ENCODE measurements at places on chromosomes 2 and 18.

DNA sequence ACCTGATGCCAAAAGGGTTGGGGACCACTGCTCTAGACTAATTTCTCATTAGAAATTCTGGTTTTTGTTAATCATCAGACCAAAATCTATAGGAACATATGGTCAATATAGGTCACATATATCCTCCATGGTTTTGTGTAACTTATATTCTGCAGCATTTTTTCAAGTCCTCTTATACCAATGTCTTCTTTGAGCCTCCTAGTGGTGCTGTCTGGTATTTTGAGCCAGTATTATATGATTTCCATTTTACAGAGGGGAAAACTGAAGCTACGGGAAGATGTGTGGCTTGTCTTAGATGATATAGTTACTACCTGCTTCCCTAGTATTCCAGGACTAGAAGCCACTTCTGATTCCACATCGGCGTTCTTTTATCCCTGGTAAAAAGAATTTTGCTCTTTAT, 13.8 kb downstream of the MAPK4 start:
- DNase-seq: no peak

DNA sequence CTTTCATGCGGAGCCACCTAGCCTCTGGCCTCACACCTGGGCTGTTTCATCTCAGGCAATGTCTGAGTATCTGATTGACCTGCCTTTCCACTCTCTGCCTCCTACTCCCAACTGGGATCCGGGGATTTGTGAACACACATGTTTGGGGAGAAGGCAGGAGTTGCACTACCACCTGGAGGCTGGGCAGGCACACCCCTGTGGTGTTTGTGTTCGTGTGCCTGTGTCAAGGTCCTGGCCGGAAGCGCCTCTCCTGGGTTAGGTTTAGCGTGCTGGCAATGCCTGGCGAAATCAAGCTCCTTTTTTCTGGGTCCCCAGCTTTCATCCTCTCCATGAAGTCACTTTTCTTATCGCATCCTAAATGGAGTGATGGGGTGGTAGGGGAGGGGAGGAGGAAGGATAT, 63.9 kb downstream of the GATA6 start:
- DNase-seq: no peak

DNA sequence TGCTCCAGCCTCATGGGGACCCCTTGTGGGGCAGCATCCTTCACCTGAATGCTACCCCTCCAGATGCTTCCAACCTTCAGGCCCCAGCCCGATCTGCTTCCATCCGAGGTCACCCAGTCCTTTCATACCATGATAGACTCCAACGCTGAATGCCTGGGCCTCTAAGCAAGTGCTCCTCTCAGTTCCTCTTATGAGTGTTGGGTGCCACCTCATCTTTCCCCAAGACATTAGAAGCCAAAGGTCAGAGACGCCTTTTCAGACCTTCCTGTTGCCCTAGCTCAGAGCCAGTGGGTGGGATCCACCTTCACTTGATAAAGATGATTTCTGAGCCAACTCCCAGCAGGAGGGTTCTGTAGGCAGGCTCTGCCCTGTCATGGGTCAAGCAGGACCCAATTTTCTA, 174.5 kb upstream of the MGAT5 start:
- DNase-seq: no peak

GRCh38 chr2:162071001-162071400, 3.0 kb downstream of the DPP4 start:
- DNase-seq: no peak

GRCh38 chr2:128558441-128558840, 239.8 kb upstream of the HS6ST1 start:
- DNase-seq: no peak

- DNase-seq: no peak
Observed at GRCh38 chr2:237301595-237301994, 112.4 kb downstream of the COL6A3 start.

- no peak for DNase-seq
Observed at GRCh38 chr2:187853381-187853791, 299.2 kb upstream of the TFPI start.

- no peak for DNase-seq
Observed at GRCh38 chr2:240423788-240424191, 11.7 kb upstream of the GPC1 start.

GRCh38 chr2:71605781-71606241, 152.4 kb downstream of the DYSF start:
- no peak for DNase-seq

DNA sequence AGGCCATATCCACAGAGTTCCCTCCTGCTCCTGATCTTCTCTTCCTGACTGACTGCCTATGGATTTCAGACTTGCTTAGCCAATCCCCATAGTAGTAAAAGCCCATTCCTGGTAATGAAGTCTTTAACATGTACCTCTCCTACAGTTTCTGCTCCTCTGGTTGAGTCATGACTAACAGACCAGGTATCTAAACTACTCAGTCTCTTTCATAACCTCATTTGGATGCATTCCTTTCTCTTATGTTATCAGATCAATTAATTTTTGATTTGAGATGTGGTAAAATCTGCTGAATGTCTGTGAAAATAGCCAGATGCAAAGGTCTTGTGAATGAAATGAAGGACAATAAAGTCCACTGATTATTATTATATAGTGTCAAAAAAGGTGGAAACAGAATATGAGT, 198.0 kb downstream of the NBAS start:
- no peak for DNase-seq

DNA sequence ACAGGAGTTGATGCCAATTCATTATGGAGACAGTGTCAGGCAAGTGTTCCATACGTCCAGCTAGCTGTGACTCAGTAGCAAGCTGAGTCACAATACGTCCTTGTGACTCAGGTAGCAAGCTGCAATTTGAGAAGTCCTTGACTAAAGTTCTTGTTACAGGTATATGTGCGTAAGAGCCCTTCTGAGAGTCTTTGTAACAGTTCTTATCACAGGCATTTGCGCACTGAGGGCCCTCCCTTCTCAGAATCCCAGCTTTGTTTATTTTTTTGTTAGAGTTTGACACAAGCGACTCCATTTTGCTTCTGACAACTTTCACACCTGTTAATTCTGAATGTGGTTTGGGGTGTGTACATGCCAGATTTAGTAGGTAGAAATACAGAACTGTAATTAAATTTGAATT, 20.1 kb upstream of the ACMSD start:
- DNase-seq: no peak

GRCh38 chr2:165825041-165825440, 31.0 kb upstream of the GALNT3 start:
- DNase-seq: no peak
